ENCODE measurements at places on chromosomes 6 and 20. TPM values are rescaled to one million over a fixed set of nuclear protein-coding genes. Genes with fewer than 3 reads are reported as not detected.

GRCh38 chr20:24960861-24961260, 11.8 kb downstream of the CST7 start:
- H3K36me3 ChIP-seq = peaks cover 24% of the 10 kb centered on the region
- H3K4me1 ChIP-seq = no peaks in the 10 kb centered on the region
- no peak for DNase-seq
- H3K4me3 ChIP-seq = no peak overlapping the region
- H3K27ac ChIP-seq = no peak overlapping the region

DNA sequence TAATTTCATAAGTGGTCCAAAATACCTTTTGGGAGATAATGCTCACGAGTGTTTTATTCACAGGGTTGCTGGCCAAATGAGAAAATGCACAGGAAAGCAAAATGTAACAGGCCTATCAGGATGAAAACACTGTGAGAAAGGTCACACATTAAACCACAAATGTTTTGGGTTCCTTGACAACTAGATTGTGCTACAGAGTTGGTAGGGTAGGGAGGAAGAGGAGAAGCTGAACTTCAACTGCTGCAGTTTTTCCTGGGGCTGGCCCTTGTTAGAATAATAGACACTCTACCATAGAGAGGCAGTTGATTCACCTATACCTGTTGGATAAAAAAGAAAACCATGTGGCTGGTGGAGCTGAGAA, 28.1 kb upstream of the PAQR8 start:
- no peaks in the 10 kb centered on the region for H3K36me3 ChIP-seq
- DNase-seq = no peak
- no peak overlapping the region for H3K4me3 ChIP-seq
- peaks cover 23% of the 10 kb centered on the region for H3K4me1 ChIP-seq
- H3K27ac ChIP-seq = no peak overlapping the region
- H3K27me3 ChIP-seq = no peaks in the 10 kb centered on the region

- no peak for DNase-seq
- no peaks in the 10 kb centered on the region for H3K27me3 ChIP-seq
- no peak overlapping the region for H3K27ac ChIP-seq
- H3K4me3 ChIP-seq = no peak overlapping the region
- H3K36me3 ChIP-seq = no peaks in the 10 kb centered on the region
These were observed 33.7 kb downstream of the RNF146 start for GRCh38 chr6:127300411-127300810.

IL20RA gene
- polyA plus RNA-seq = not detected

GRCh38 chr20:49392745-49393144, 89.7 kb downstream of the KCNB1 start:
- H3K36me3 ChIP-seq = no peaks in the 10 kb centered on the region
- H3K27ac ChIP-seq = no peak overlapping the region
- no peak for DNase-seq
- H3K4me1 ChIP-seq = no peaks in the 10 kb centered on the region

DNA sequence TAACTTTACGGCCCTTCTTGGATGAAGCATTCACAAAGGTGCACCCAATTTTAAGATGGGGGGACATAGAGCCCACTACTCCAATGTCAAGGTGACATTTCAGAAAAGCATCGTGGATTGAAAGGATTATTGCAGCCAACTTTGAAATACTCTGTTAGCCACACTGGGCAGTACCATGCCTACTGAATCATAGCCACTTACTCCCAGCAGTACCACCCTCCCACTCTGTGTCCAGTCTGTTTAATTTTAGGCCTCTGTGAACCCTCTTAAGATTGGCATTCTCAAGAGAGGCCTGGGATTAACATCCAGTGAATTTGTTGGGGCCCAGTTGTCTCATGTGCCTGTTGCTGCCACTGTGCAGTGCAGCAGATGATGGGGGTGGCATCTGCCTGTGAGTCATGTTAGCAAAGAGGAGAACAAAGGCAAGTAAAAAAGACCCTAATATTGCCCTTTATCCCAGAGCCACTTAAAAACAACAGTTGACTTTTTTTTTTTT, 11.2 kb upstream of the HDAC2 start:
- H3K4me3 ChIP-seq = no peak overlapping the region
- no peak for DNase-seq
- no peaks in the 10 kb centered on the region for H3K27me3 ChIP-seq
- H3K36me3 ChIP-seq = no peaks in the 10 kb centered on the region

GRCh38 chr20:14698125-14698524, 360.7 kb upstream of the FLRT3 start:
- no peaks in the 10 kb centered on the region for H3K27me3 ChIP-seq
- no peaks in the 10 kb centered on the region for H3K4me1 ChIP-seq
- DNase-seq = no peak

DNA sequence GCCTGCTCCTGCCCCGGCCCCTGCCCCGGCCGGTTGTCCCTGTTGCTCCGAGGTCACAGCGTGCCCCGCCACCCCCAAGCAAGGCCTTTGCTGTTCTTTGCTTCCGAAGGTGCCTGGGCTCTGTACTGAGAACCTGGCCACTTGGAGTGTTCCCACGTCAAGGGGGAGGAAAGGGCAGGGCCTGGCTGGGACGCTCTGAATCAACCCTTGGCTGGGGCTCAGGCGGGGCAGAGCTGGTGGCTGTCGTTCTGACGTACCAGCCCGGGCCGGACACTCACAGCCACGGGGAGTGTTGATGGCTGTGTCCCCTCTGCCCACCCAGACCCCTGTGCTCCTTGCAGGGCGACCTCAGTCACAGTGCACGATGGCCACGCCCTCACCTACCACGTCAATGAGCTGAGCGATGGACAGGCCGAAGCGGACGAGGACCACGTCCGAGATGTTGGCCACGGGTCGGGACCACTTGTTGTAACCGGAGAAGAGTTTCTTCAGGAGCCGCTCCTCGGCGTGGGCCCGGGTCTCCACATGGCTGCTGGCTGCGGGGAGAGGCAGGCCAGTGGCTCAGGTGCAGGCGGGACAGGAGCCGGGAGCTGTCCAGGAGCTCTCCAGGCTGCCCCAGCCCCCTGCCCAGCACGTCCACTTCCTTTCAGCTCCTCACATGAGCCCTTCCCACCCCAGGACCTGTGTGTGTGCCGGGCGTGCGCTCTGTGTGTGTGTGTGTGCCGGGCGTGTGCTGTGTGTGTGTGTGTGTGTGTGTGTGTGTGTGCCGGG, 1.8 kb downstream of the CHRNA4 start:
- peaks cover 8% of the 10 kb centered on the region for H3K36me3 ChIP-seq
- no peak for DNase-seq
- no peak overlapping the region for H3K27ac ChIP-seq
- peaks cover 39% of the 10 kb centered on the region for H3K27me3 ChIP-seq
- H3K4me3 ChIP-seq = no peak overlapping the region

- no peak for DNase-seq
- H3K4me3 ChIP-seq = no peak overlapping the region
- H3K27me3 ChIP-seq = no peaks in the 10 kb centered on the region
- no peak overlapping the region for H3K27ac ChIP-seq
- H3K4me1 ChIP-seq = no peaks in the 10 kb centered on the region
These were observed 28.8 kb downstream of the AK9 start for GRCh38 chr6:109662192-109662591.

DNA sequence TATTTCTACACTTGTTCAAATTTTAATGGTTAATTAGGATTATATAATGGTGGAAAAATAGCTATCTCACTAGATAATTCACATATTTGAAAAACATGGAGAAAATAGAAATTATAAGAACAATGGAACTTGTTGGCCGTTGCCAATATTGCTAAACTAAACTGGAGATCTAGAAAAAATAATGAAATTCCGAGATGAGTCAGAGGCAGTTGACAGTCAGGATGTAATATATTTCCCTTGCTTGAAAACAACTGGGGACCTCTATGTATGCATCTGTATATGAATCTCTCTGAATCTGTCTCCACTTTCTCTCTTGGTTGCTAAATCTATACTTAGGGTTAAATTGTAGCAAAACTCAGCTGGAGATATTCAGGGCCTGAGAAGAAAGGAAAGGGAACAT, 1108.2 kb upstream of the GJE1 start:
- no peak overlapping the region for H3K4me3 ChIP-seq
- H3K4me1 ChIP-seq = no peaks in the 10 kb centered on the region
- no peaks in the 10 kb centered on the region for H3K36me3 ChIP-seq
- H3K27me3 ChIP-seq = no peaks in the 10 kb centered on the region
- H3K27ac ChIP-seq = no peak overlapping the region

DNA sequence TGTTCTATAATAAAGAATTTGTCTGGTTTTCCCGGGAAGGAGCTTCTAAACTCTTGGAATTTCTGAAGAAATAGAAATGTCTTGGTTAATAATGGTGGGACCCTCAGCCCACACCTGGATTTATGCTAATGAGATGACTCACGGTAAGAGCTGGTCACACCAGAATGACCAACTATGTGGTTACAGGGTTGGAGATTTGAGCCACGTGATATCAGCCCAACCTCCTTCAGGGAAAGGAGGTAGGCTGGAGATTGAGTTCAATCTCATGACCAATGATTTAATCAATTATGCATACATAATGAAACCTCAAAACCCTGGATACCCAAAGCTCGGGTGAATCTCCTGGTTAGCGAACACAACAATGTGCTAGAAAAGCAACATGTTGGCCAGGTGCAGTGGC, 22.1 kb upstream of the CDKN1A start:
- no peak for DNase-seq
- no peak overlapping the region for H3K27ac ChIP-seq
- H3K4me3 ChIP-seq = no peak overlapping the region

EPHA7 gene
- polyA plus RNA-seq = not detected

AIF1 gene
- polyA plus RNA-seq = 2.3 TPM

OTOR gene
- not detected for polyA plus RNA-seq

DNA sequence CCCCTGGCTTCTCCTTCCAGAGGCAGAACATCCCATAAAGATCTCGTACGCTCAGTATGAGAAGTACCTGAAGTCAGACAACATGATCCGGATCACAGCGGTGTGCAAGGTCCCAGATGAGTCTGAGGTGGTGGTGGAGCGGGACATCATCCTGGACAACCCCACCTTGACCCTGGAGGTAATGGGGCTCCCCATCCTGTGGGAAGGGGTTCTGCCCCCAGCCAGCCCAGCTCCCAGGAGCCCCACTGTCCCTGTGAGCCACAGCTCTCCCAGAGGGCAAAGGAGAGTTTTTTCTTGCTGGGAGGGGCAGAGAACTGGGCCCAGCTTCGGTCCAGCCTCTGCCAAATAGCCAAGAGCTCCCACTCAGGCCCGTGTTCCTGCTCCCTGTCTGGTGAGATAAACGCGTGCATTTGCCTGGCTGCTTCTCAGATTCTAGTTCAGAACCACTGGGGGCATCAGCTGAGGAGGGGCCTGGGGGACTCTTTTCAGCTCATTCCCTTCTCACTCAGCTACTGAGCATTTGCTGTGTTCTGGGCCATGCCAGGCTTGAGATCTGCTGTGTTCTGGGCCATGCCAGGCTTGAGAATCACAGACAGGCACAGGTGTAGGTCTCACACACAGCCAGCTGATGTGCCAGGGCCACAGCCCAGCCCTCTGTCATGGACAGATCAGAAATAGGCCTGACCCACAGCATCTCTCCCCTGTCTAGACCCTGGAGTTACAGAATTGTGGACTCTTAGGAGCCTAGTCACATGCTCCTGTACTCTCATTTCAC, 39.5 kb downstream of the TGM3 start:
- H3K27me3 ChIP-seq = peaks cover 23% of the 10 kb centered on the region
- DNase-seq = no peak
- no peak overlapping the region for H3K4me3 ChIP-seq
- no peaks in the 10 kb centered on the region for H3K36me3 ChIP-seq
- H3K4me1 ChIP-seq = no peaks in the 10 kb centered on the region

LHFPL5 gene
- not detected for polyA plus RNA-seq

Data from naive B cell (primary cell).